Right hindlimb (tissue), 1 donor: ENCODE measurements at places on chromosomes 2 and 18.

DNA sequence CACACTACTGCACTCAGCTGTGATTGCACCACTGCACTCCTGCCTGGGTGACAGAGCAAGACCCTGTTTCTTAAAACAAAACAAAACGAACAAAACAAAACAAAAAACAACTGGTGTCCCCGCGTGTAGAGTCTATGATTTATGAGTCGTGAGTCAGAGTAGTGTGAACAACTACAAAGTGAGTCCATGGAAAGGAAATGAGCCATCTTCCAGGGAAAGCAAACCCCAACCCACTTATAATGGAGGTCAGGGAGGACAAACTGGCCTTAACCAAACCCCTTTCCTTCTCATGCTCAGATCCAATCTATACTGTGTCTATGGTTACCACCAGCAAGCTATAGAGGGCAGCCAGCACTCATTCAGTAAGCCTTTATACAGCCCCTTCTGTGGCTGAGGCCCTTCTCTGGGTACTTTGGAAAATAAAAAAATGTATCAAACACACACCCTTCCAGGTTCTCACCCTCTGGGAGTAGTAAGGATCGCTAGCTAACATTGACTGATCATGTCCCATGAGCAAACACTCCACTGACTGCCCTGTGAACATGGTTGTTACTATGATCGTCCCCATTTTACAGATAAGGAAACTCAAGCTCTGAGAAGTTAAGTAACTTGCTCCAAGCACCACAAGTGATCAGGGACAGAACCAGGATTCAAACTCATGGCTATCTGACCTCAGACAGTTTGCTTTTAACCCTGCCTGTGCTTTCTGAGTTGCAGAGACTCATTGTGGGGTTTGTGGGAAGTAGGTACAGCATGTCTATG, 24.7 kb upstream of the COLEC12 start:
- no peak for DNase-seq

- no peak for DNase-seq
Measured at GRCh38 chr18:55380589-55380988, 207.4 kb downstream of the TCF4 start.

DNA sequence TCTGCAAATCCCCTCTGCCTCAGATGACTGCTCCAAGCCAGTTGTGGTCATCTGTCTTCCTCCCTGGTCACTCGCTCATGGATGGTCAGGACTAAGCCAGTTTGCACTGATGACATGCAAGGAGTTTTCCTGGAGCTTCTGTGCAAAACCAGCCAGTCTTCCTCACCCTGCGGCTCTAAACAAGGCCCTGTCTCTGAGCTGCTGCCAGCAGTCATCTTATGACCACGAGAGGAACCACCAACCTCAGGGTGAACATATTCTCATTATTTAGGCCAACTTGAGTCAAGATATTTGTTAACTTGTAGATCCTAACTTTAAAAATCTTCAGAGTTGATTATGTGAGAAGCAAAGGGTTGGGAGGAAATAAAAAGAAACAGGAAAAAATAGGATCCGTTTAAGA, 119.9 kb upstream of the CAB39 start:
- no peak for DNase-seq

GRCh38 chr2:236985761-236986339, 99.8 kb upstream of the COPS8 start:
- no peak for DNase-seq

DNA sequence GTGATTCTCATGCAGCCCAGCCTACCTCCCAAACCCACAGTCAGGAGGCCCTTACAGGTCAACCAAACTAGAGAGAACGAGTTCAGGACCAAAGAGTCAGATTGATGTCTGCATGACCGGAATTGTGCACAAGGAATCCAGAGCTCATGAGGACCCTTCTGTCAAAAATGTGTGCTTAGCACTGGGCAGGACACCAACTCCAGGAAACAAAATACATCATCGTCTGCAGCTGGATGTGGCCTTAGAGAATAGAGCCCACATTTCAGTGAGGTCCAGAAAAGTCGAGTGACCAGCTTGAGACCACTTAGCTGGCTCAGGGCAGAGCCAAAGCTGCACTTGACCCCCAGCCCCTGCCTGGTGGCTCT, 3.2 kb downstream of the TNS1 start:
- DNase-seq = no peak

- no peak for DNase-seq
Measured at GRCh38 chr2:138703242-138703641, 76.9 kb downstream of the NXPH2 start.

DNA sequence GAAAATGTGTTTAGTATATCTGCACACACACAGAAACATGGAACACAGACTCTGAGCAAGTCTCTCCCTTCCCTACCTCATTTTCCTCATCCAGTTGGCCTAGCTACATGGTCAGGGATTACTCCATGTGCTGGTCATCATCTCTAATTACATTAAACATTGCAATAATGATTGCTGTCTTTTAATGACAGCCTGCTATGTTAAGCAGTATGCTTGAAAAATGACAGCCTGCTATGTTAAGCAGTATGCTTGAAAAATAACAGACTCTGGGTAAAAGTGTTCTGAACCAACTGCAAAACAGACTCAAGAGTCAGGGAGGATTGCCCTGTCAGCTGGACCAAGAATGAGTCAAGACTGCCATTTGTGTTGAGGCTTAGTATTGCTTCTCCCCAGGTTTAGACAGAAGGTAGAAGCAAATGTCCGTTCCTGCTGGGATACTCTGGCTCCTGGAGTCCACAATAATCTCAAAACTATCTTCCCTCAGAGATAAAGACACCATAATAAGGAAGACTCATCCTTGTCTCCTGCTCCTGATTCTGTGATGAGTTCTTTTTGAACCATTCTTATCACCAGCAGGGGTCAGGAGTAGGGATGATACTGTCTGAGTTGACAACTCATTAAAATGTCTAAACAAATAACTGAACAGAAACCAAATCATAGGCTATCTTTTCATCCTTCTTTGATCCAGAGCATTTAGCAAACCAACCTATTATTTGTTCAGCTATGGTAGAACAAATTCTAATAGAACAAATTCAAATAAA, 57.7 kb downstream of the CCDC93 start:
- no peak for DNase-seq

DNA sequence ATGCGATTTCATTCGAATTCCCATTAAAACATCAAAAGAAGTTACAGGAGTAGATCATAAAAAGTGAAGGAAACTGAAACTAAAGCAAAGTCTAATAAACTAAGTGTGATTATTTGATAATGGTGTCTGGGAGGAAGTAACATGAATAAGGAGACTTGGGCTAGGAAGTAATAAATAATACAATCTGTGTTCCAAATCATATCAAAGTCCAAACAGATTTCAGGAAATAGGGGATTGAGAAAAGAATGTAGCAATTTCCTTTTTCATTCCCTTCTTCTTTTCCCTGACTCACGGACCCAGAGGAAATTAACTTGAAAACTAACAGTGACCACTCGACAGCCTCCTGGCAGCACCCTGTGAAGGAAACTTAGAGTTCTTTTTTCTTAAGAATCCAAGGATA, 758.4 kb upstream of the GCFC2 start:
- no peak for DNase-seq

- no peak for DNase-seq
Measured at GRCh38 chr18:62199629-62200028, 12.6 kb downstream of the RELCH start.

DNA sequence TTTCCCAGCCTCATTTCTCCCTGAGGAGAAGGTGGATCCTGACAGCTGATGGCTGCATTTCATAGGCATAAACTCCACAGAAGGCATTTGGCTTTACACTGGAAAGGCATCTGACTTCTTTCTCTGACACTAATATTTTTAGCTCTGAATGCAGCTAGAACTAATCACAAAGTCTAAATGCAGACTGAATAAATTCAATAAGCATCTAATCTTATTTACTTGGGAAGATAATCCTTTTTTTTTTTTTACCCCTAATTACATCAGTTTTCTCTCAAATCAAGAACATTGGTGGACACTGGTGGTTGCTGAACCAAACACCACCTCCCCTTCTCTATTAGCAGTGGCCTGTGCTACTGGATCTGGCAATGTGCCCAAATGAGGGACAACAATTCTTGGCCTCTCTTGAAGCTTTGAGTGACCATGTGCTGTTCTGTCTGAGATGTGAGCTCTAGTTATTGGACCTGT, 50.9 kb upstream of the CD226 start:
- DNase-seq = no peak

DNA sequence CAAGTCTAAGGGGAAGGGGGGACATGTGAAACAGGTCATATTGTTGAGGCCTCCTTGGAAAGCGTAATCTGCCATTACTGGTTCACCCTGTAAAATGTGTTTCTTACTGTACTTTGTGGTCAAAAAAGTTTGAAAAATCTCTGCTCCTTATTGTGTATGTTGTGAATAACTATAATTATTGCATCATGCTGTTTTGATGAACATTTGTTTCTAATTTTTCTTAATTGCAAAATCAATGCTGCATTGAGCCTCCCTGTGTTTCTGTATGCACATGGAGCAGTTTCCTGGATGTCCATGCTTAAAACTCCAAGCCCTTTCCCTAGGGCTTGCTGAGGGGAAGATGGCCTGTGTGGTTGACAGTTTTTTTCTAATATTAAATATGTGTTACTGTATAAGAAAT, 158.6 kb downstream of the RNF144A start:
- no peak for DNase-seq

DNA sequence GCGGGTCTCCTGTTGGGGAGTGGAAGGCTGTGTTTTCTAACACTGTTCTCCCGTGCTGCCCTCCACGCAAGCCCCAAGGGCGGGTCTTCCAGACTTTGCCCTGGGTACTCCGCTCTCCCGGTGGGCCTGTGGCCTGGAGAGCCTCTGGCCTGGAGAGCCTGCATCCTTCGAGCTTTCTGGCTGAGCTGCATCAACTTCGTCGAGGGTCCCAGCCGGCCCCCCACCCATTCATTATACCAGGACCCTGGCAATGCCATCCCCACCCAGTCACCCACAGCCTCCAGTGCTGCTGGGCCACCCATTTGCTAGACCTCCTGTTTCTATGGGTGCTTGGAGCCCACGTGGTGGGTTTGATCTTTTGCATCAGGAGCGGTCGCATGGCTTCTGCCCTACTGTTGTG, 102.2 kb downstream of the PTGR3 start:
- no peak for DNase-seq

DNA sequence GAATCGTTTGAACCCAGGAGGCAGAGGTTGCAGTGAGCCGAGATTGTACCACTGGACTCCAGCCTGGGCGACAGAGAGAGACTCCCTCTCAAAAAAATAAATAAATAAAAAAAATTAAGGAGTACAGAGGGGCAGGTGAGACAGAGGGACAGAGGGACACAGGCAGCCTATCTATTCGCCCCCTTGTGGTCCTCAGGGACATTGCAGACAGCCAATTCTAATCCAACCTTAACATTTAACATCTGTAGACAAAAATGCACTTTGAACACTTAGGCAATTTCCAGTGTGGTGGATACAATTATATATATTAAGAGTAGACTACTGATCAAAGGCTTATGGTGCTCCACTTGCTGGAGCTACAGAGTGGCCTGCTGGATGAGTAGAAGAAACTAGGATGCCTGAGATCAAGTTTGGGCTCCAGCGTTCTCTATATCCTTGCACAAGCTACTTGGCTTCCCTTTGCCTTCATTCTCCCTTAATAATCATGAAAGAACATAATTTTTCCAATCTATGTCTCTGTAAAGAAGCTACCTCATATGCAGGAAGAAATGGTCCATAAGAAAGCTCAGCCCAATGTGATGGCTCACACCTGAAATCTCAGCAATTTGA, 8.2 kb upstream of the SMARCAL1 start:
- no peak for DNase-seq
